Activated naive CD4-positive, alpha-beta T cell (primary cell): ENCODE measurements at places on chromosomes 7 and 10.

DNA sequence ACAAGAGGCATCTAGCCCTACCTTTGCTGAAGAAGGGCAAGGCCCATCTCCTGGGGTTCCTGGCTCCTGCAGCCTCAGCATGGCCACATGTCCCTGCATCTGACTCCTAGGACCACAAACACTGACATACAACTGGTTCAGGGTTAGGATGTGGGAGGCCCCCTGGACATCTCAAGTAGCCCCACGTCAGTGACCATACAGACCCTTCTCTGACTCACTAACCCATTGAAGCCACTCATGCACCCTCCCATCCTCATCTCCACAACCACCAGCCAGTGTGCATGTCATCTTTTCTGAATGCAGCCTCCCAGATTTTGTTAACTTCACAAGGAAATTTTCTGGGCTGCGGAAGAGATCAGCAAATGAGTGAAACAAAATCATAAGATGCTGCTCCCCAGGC is 18.2 kb downstream of the TMEM176B start:
- no peak for DNase-seq

DNA sequence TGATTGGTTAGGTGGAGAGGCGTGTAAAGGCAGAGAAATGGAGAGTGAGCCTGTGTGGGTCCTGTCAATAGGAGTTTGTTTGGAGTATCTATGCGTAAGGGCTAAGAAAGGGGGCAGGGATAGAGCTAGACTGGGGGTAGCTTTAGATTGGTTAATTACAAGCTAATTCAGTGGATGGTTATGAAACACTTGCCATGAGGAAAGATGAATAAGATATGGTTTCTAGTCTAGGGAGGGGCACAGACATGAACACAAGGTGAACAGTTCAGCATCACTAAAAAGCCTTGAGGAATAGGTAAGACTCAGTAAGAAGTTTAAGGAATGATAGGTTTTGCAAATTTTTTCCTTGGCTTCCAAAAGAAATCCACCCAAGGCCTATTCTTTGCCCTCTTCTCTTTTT is 50.6 kb downstream of the PLPP4 start:
- DNase-seq, result no peak

DNA sequence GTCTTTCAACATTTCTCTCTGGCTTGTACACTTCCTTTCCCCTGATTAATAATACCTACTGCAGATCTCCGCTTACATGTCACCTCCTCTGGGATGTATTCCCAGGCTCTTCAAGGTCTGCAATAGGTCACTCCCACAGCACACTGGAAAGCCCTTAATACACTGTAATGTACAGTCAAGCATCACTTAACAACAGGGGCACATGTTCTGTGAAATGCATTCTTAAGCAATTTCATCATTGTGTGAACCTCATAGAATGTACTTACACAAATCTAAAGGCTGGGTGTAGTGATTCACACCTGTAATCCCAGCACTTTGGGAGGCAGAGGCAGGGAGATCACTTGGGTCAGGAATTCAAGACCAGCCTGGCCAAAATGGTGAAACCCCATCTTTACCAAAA is 1.9 kb downstream of the COX15 start:
- DNase-seq, result no peak

DNA sequence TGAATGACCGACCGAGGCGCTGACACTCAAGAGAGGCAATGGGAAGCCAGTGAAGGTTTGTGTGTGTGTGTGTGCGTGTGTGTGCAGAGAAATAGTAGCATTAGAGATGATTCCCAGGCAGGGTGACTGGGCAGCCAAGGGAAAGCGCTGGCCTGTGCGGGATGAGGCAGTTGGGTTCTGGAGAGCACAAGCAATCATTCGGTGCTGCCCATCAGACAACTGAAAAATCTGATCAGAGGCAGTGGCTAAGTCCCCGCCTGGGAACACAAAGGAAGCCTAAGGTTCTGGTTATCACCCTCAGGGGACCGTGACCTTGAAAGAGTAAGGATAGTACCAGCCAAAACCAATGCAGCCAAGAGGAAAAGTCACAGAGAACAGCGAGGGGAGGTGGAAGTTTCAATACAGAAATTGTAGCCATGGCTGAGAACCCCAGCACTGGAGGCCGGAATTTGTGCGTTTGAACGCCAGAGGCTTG is 868 bp upstream of the PDCD4 start:
- no peak for DNase-seq

- DNase-seq, result no peak
Measured at GRCh38 chr7:82594665-82595064, 151.1 kb upstream of the CACNA2D1 start.

DNA sequence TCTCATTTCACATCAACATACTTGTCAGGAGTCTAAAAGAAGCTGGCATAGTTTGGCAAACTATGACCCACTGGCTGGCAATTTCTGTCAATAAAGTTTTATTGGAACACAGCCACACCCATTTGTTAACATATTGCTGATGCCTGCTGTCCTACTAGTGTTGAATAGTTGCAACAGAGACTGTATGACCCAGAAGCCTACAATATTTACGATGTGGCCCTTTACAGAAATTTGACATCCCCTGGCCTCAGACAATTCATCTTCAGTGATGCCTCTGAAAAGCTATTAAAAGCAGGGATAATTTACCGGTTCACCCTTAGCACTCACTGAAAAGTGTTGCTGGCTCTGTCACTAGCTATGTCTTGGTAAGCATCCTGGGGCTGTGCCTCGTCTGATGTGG is 155.2 kb downstream of the ARID5B start:
- DNase-seq, result no peak

DNA sequence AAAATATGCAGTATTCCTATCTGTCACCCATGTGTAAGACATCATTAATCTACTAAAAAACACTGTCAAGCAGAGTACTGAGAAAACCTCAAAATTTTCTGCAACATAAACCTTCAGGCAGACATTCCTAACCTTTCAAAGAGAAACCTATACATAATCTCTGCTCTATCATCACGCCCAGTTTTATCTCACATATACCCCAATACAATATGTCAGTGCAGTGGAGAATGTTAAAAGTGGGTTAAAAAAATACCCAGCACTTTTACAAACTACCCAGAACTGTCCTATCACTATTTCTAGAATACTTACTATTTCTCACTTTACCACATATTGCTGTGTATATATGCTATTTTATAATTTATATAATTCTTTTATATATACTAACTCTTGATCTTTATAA is 922.0 kb upstream of the SORCS1 start:
- DNase-seq, result no peak

DNA sequence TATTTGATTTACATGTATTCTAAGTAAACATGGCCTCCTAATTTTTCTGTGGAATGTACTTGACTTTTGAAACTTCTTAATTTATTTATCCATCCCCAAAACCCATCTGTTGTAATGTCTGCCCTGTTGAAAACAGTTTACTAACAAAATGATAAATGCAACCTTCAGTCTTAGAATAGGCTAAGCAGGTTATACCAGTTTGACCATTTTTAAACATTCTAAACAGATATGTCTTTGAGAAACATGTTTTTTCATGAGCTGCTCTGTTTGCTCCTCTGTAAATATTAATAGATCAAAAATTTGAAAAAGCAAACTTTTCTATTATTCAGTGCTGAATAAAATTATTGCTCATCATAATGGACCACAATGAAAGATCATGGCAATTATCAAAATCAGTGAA is 33.4 kb upstream of the NRBF2 start:
- no peak for DNase-seq

GRCh38 chr10:47264797-47265281 is 35.2 kb upstream of the GDF10 start:
- DNase-seq, result peak; percentile 44

DNA sequence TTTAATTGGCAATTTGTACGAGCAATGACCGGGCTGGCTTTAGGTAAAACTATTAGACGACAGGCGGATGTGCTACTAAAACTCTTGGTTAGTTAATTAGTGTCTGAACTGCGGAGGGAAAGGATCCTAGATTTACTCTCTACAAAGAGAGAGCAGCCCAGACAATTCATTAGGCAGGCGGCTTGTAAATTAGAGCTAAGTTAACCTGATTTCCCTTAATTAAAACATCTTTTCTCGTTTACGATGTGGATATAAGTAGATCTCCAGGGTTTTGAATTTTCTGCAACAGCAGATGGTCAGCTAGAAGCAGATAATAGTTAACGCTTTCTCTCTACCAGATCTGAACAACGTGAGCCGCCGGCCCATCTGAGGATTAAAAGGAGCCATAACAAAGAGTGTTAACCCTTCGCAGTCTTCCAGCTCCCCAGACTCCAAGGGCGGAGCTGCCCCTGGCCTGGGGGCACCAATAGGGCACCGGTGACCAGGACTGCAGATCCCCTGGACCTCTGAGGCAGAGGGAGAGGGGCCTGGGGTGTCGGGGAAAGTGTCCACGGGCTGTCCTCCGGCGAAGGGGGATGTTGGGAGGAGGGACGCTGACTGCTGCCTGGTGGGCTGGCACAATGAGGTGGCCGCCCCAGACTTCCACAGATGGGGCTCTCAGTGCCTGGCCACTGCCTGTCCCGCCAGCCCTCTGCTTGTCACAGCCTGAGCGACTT is 6.3 kb upstream of the UNCX start:
- no peak for DNase-seq

GRCh38 chr10:114458955-114459354 is 54.7 kb upstream of the AFAP1L2 start:
- no peak for DNase-seq

- no peak for DNase-seq
Measured at GRCh38 chr10:31647861-31648260, 280.8 kb downstream of the ARHGAP12 start.

GRCh38 chr10:78787125-78787524 is 281.6 kb upstream of the ZMIZ1 start:
- DNase-seq, result no peak

- DNase-seq, result no peak
Measured at GRCh38 chr10:88725798-88726197, 19.7 kb downstream of the LIPK start.

- DNase-seq, result no peak
Measured at GRCh38 chr10:60848680-60849079, 70.4 kb downstream of the CDK1 start.

DNA sequence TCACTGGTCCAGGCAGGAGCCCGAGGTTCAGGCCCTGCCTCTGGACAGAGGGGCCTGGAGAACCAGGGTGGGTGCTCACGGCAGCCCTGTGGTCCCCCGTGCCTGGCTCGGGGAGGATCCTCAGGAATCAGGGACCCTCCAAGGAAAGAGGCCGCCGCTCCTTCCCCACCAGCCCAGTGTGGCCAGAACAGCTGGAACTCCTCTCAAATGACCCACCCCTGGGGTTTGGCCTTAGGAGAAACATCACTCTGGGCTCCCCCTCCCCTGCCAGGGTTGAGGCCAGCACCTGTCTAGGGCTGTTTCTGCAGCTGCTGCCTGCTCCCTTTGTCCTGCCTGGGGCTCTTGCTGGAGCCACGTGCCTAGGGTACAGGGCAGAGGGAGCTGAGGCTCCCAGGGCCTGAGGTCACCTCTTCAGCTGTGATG is 161.0 kb downstream of the RNF216 start:
- DNase-seq, result no peak

- no peak for DNase-seq
Measured at GRCh38 chr7:140364819-140365218, 33.5 kb downstream of the SLC37A3 start.

- no peak for DNase-seq
Measured at GRCh38 chr10:100683545-100684300, 61.7 kb upstream of the PAX2 start.

DNA sequence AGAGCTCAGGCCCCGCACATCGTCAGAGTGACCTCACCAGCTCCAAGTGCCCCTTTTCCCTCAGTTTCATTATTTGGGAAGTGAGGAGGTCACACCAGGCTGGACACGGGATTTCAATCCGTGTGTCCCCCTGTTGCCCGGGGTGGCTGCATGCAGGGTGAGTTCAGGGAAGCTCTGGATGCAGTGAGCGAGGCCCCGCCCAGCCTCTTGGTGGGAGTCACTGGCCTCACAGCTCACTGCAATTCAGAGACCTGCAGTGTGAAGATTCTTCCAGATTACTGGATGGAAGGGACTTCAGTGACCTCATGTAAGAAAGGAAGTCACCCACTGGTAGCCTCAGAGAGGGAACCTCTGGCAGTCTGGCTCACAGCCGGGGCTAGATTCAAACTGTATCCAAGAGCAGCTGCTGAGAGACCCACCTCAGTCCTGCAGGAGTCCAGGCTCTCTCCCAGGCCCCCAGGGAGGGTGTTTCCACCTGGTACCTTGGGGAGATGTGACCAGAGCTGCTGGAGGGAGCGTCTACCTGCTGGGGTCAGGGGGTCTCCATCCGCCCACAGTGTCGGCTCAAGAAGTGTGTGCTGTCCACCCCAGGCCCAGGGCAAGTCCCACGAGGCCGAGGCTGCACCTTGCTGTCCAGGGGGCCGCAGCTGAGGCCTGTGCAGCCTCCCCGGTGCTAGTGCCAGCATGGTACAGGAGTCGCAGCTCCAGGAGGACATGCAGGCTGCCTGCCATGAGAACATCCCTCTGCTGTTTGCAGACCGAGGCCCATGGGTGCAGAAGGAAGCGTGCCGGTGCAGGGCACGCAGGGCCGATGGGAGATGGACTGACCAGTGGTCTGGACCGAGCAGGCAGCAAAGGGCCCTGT is 54.4 kb downstream of the MGMT start:
- DNase-seq, result no peak

- DNase-seq, result no peak
Measured at GRCh38 chr7:96993094-96993865, 12.1 kb upstream of the DLX6 start.

GRCh38 chr10:33099748-33100147 is 141.7 kb upstream of the ITGB1 start:
- no peak for DNase-seq

GRCh38 chr7:39433550-39433949 is 132.7 kb upstream of the YAE1 start:
- no peak for DNase-seq

DNA sequence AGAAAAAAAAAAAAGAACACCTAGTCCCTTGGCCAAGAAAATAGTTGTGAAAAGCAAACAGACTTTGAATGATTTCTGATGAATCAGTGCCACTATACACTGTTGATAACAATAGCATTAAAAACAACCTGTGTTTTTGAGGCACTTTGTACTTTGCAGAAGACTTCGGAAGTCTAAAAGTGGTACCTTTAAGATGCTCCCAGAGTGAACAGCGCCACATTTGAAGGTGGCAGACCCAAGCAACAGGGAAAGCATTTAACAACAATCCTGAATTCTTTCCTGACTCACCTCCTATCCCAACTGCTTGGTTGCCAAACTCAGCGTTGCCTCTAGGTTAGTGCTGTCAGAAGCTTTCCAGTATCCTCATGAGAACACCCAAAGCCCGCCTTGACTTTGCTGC is 102.5 kb upstream of the CCDC6 start:
- no peak for DNase-seq

DNA sequence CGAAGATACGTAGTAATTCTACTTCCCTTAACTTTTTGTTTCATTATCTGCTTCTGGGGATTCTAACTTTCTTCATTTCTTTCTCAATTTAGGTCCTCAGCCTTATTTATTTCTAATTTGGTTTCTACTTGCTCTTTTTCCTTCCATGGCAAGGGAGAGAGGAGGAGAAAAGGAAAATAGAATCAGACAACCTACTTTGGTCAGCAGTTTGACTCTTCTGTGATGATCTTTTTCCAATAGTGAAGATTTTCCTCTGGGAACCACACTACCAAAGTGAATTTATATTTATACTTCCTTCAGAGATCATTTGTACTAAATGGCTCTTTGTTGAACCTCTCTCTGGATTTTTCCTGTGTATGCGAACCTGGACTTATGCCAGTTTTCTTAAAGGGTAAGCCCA is 90.2 kb downstream of the TMEM26 start:
- DNase-seq, result no peak
